ENCODE measurements at places on chromosomes 1 and 21.
A peak's percentile ranks its signal among the peaks of the same experiment; 100 is the strongest.

- no peak for DNase-seq
Observed at GRCh38 chr21:27320868-27321267, 354.0 kb upstream of the ADAMTS5 start.

DNA sequence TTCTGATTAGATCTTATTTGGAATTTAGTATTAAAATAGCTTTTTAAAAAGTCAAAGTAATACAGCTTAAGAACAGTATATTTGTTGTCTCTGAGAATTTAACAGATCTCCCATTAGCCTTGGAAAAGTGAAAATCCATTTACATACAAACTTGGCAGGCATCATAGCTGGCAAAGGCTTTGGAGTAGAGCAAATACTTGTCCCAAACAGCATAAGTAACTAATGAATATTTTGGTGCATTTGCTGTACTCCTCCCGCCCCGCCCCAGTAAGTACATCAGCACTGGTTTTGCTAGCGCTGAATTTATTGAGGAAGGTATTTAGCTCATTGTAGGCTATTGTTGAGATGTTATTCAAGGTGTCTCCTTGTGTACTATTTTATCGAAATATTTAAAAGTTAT is 417.7 kb upstream of the KAZN start:
- DNase-seq = peak; percentile 3

- DNase-seq = no peak
Observed at GRCh38 chr1:200342511-200343311, 67.1 kb downstream of the ZNF281 start.

- DNase-seq = no peak
Observed at GRCh38 chr1:113388621-113389358, 1.5 kb upstream of the MAGI3 start.

DNA sequence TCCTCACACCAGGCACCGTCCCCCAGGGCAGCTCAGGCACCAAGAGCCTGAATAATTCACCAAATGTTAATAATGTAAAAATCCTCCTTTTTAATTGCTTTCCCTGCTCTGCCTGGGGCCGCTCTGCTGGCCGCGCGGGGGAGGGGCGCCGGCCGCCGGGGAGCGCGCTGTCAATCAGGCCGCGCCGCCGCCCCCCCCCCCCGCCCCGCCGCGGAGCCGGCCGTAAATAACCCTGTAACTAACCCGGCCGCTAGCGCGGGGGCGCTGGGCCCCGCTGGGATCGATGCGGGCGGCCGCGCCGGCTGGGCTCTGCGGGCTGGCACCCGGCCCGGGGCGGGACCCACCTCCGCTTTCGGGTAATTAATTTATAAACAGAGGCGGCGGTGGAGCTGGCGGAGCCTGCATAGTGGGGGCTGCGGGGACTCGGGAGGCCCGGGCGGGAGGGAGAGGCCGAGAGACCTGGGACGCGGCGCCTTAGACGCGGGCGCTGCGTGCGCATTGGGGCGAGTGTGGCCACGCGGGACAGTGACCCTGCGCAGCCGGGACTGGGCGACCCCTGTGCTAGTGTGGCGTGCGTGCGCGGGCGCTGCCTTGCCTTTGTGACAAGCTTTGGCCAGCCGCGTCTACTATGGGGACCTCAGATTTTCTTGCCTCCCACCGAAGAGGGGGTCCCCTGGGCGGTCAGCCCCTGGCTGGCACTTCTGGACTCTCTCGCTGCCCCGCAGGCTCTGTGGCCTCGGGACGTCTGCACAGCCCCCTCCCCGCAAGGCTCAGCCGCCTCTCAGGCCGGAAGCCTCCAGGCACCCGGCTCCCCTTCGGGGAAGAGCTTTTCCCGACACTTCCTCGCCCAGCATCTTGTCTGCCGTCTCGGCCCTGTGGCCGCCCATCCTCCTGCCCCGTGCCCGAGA is 16.6 kb downstream of the SAMD11 start:
- DNase-seq = no peak

GRCh38 chr1:11842154-11843041 is 5.2 kb downstream of the NPPA start:
- no peak for DNase-seq

DNA sequence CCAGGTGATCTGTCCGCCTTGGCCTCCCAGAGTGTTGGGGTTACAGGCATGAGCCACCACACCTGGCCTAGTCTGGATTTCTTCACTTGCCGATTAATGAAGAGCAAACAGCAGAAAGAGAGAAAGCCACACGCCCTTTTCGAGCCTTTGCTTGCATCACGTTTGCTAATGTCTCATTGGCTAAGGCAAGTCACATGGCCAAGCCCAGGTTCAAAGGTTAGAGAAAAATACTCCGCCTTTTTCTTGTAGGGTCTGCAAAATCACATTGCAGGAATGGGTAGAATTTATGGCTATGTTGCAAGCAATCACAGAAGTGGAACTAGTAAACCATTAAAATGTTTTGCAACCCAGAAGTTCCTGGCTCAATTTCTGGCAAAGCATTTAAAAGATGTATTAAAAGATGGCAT is 26.8 kb upstream of the BACH1 start:
- no peak for DNase-seq

DNA sequence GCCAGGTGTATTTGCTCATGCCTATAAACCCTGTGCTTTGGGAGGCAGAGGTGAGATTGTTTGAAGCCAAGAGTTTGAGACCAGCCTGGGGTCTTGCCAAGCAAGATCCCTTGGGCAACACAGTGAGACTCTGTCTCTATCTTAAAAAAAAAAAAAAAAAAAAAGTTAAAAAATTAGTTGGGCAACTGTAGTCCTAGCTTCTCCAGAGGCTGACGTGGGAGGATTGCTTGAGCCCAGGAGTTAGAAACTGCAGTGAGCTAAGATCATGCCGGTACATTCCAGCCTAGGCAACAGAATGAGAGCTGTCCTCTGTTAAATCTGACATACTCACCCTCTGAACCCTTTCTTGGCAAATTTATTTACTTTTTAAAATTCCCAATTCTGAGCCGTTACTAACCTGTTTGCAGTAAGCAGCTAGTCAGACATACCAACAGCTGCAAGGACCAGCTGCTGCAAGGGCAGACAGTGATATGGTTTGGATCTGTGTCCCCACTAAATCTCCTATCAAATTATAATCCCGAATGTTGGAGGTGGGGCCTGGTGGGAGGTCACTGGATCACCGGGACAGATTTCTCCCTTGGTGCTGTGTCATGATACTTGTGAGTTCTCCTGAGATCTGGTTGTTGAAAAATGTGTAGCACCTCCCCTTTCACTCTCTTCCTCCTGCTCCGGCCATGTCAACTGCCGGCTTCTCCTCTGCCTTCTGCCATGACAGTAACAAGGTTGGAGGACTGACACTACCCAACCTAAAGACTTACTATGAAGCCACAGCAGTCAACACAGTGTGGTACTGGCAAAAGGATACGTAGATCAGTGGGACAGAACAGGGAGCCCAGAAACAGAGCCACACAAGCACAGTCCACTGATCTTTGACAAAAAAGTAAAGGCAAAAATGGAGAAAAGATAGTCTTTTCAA is 10.6 kb downstream of the PARP1 start:
- peak; percentile 35 for DNase-seq

DNA sequence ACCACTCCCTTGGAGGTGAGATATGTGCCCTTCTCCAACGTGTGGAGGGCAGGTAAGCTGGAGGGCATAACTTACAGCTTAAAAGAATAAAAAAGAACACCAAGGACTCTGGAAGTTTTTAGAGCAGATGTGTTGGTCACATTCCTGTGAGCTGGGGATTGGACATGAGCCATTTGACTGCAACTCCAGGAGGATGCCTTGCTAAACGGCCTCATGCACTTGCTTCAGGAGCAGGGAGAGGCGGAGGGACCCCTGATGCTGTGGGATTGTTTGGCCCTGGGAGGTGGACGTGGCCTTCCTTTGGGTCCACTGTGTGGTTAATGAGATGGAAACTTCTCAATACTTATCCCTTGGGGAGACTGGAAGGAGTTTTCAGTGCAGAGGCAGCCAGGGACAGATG is 185.6 kb downstream of the RHOU start:
- no peak for DNase-seq

DNA sequence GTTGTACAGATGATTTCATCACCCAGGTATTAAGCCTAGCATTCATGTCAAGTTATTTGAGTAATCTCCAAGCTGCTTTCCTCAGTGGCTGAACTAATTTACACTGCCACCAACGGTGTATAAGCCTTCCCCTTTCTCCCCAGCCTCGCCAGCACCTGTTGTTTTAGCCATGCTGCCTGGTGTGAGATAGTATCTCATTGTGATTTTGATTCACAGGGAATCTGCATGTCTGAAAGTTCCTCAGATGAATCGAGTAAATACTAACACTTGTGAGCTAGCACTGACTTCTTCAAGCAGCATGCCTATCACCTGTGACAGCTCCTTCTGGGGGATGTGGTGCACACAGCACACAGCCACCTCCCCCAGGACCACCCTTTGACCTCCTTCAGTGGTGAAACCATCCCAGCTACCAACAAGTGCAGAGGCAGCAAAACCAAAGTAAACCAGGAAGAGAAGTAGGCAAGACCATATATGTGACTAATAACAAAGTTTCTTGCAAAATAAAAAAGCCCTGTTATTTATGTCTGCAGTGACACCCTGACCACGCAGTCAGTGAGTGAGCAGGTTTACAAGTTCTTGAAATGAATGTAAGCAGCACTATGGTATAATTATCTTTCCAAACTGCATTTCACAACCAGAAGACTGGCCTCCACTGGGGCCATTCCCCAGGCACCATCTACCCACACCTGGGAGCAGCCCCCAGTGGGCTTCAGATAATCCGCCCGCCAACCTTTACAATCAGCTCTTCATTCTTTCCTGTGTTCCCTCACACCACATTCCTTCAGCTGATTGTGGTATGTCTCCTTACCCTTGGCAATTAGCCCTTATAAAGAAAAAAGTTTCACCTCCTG is 173.8 kb downstream of the ETS2 start:
- DNase-seq = no peak

GRCh38 chr1:87169263-87169910 is 159.3 kb upstream of the LMO4 start:
- DNase-seq = no peak

DNA sequence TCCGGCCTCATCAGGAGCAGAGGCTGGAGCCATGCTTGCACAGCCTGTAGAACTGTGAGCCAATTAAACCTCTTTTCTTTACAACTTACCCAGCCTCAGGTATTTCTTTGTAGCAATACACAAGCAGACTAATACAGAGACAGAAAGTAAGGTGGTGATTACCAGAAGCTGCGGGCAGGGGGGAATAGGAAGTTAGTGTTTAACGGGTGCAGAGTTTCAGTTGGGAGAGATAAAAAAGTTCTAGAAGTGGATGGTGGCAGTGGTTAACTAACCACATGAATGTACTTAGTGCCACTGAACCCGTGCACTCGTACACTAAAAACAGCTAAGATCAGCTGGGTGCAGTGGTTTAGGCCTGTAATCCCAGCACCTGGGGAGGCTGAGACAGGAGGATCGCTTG is 80.4 kb upstream of the TARDBP start:
- DNase-seq = no peak

GRCh38 chr1:63264161-63264560 is 58.2 kb upstream of the FOXD3 start:
- peak; percentile 64 for DNase-seq

- DNase-seq = no peak
Observed at GRCh38 chr1:20551945-20552727, at the start of gene FAM43B. Gene FAM43B, plus strand, starts transcription at chr1:20552573. Its CDS starts 401 bp downstream, at chr1:20552974.

DNA sequence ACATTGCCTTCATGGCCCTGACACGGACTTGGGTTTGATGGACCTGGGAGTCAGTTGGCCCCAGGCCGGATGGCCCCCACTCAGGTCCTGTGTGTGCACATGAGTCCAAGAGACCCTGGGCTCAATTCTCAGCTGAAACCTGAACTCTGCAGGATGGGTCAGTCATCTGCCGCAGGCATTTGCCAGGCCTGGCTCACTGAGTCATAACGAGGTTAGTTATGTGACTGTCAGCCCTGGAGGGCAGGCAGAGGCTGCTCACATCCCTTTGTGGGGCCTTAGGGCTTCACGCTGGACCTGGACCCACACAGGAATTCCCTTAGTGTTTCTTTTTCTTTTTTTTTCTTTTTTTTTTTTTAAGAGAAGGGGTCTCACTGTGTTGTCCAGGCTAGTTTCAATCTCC is 46.5 kb downstream of the PSMG1 start:
- DNase-seq = no peak

DNA sequence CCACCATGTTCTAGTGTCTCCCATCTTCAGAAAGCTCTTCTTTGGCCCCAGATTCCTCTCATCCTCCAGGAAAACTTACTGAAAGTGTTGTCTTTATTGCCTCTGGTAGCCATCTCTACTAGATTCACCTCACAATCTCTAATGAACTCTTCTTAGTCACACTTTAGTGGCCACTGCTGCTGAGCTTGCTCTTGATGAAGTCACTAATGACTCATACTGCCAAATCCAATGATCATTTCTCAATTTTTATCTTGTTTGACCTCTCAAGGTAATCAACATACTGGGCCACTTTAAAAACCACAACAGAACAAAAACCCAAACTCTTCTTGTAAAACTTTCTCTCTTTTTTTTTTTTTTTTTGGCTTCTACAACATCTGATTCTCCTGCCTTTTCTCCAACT is 196.4 kb downstream of the LHX8 start:
- no peak for DNase-seq

GRCh38 chr1:33365560-33365997 is 44.7 kb upstream of the A3GALT2 start:
- DNase-seq = no peak

- no peak for DNase-seq
Observed at GRCh38 chr1:40929155-40929554, 50.3 kb upstream of the CTPS1 start.

GRCh38 chr1:32907435-32907834 is 6.2 kb upstream of the TMEM54 start:
- DNase-seq = no peak

- no peak for DNase-seq
Observed at GRCh38 chr21:44946254-44947041, 6.6 kb downstream of the SLX9 start.

DNA sequence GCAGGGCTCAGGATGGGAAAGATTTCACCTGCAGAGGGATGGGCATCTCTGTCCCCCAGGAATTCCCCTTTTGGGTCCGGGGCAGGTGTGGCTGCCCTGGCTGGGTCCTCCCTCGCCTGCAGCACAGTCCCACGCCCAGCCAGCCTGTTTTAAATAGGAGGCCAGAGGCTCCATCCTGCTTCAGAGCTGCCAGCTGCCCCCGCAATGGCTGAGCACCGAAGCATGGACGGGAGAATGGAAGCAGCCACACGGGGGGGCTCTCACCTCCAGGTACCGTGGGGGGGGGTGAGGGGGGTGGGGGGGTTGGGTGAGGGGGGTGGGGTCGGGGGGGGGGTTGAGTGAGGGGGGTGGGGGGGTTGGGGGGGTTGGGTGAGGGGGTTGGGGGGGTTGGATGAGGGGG is 3.6 kb downstream of the SCNN1D start:
- no peak for DNase-seq

DNA sequence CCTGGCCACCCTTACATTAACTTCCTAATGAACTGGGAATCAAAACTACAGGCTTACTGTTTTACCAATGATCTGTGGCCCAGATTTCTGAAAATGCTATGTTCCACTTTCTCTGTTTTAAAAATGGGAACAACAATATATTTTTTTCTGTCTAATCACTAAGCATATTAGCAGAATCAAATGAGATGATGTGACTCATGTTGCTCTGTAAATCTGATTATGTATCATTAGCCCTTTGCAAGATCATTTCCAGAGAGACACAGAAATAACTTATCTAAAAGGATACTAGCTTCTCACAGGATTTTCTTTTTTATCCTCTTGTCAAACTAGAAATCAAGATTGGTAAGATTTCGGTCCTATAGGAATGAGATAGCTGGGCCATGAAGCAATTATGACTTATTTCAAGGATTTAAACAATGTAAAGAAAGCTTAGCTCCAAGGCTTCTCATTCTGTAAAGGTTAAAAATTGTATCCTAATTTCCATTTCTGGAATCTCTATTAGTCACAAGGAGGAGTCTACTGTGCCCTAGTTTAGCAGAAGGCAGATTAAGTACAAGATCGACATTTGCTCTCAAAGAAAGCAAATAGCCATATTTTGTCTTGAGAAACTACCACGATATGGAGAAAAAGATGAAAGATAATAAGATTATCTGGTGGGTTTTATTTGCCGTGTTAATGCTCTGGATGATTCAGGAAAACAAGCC is 32.4 kb upstream of the CAMSAP2 start:
- no peak for DNase-seq
